Stimulated activated CD8-positive, alpha-beta memory T cell treated with anti-CD3 and anti-CD28 coated beads, Interleukin-4, amount 100 ng/mL, for 24 hours (primary cell): ENCODE measurements at places on chromosomes 7 and 10.

DNA sequence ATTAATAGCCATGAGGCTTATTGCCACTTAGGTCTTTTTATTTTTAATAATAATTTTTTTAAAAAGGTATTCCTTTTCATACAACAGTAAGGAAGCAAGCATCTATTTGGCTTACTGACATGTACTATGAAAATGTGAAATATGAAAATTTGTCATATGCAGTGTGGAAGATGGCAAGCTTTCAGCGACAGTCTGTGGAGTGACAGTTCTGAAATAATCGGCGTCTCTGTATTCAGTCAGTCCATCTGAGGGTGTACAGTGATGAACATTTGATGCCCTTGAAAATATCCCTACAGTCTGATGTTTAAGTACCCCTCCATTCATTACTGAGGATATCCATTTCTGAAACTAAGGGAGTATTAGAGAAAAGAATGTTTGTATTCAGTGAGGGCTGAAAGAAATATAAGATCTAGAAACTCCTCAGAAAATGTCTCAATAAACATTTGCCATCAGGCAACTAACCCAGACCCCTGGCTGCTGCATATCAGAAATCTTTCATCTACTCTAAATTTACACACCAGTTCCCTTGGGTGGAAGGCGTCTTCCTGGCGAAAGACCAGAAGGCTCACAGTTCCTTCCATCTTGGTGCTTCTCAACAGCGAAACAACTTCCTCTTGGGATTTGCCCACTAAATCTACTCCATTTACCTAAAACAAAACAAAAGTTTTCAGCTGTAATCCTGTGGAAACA, 440.6 kb downstream of the PARD3 start:
- DNase-seq: no peak

GRCh38 chr7:67564959-67565358, 568.3 kb downstream of the TYW1 start:
- DNase-seq: no peak

DNA sequence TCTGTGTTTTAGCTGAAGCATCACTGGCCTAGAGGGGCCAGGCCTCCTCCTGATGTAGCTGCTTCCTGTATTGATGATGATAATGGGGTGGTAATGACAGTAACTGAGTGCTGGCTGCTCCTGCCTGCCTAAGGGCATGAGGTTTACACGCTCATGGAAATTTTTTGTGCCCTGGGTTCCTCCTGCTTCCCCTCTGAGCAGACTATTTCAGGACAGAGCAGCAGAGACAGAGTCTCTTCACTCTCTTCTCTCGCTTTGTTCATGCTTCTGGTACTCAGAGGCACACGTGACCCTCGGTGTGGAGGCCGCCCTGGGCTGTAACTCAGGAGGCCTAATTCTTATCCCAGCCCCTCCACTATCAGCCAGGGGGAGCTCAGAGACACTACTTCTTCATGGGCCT, 27.9 kb downstream of the LRRC20 start:
- no peak for DNase-seq

DNA sequence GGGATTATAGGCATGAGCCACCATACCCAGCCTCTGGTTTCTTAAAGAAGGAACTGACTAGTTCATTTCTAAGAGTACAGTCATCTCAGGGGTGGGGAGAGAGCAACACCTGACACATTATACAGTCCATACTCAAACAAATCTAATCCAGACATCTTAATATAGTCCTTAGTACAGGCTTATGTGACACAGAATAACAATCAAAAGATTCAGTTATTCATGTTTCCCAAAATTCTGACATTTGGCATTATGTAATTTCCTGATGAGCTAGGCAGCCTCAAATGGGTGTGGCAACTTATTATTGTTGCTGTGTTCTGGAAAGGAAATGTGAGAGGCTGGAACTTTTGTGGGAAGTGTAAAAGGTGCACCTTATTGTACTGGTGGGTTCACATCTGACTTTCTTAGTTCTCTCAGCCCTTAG, 116.3 kb downstream of the WDFY4 start:
- DNase-seq: no peak

DNA sequence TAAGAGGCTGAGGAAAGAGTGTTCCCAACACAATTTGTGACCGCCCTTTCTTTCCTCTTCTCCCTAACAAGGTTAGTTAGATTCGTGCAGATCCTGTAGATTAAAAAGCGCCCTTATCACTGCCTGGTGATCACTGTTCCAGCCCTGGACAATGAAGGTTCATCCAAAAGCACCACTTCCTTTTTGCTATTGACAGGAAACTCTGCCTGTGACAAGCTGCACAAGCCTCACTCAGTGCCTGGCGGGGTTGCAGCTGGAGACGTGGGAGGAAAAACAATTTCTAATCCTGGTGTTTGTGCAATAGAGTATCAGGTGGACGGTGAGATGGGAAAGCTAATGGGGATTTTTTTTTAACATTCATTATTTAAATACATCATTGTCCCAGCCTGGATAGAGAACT, 105.9 kb upstream of the CAV2 start:
- DNase-seq: no peak

DNA sequence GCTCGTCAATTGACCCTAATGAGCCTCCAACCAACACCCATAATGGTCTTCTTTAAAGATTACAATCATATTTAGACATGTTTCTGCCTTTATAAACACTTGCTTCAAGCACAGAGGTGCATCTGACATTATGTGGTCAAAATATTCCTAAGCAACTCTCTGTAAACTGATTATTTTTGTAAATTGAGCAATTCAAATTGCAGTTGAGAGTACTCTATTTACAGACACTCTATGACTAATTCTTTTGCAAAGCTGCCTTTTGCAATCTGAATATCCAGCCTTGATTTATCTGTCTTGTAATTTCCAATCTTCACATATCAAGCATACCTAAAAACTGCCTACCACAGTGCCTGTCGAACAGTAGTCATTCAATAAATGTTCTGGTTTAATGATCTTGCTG, 112.0 kb downstream of the PDE1C start:
- DNase-seq: no peak

- no peak for DNase-seq
Observed at GRCh38 chr7:143322760-143323633, 7.1 kb downstream of the CLCN1 start.

- no peak for DNase-seq
Observed at GRCh38 chr7:14786314-14786895, 116.1 kb downstream of the DGKB start.

GRCh38 chr10:77282163-77282562, 355.4 kb downstream of the KCNMA1 start:
- no peak for DNase-seq

- no peak for DNase-seq
Observed at GRCh38 chr7:93055543-93056107, 62.2 kb downstream of the SAMD9 start.

DNA sequence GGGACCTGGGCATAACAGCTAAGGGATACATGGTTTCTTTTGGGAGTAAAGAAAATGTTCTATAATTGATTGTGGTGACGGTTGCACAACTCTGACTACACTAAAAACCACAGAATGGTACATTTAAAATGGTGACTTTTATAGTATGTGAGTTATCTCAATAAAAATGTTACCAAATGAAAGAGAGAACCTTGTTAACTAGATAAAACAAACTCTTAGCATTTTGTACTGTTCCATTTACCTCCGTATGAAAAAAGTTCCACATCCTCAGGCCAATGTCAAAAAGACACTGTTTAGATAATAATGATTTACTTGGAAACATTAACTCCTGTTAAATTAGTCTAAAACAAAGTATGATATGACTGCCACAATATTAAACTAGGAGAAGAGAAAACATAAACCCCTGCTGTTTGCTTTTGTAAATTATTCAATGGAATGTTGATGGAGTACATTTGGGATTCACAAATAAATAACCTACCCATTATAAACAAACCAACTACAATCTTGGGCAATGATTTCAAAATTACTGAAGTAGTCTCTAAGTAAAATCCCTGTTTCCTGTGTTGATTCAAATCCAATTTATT, 60.7 kb downstream of the SMURF1 start:
- DNase-seq: no peak

- no peak for DNase-seq
Observed at GRCh38 chr7:67392596-67393438, 396.2 kb downstream of the TYW1 start.

GRCh38 chr10:119454316-119454715, 88.2 kb downstream of the RGS10 start:
- DNase-seq: no peak

DNA sequence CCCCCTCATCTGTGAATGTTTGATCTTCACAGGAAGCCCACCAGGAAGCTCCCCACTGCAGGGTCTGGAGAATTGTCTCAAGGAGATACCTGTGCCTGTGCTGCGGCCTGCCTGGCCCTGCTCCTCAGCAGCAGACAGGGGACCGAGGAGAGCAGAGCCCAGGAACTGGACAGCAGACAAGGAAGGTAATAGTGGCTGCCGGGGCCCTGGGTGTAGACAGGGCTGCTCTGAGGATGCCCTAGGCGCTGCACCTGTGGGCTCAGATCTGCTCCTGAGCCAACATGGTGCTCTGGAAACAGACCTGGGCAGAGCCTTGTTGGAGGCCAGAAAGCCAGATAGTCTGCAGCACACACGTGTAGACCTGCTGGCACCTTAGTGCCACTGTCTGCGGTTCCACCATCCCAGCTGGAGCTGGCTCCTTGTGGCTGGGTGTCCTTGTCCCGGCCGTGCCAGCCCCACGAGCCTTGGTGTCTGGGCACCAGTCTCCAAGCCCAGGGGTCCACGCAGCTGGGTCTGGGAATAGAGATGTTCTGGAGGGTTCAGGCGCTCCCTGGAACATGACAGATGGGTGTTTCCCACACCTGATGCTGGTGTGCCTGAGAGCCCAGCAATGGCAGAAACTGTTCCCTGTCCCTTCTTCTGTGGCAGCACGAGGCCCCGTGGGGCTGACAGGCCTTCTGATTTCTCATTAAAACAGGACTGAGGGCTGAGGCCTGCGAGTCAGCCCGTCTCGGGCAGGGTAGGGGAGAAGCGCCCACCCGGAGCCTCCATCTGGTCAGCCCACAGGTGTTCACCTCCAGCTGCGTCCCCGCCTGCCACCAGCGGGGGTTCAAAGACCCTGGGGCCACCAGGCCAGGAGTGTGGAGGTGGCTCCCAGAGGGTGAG, 44.7 kb downstream of the ZNF467 start:
- no peak for DNase-seq

DNA sequence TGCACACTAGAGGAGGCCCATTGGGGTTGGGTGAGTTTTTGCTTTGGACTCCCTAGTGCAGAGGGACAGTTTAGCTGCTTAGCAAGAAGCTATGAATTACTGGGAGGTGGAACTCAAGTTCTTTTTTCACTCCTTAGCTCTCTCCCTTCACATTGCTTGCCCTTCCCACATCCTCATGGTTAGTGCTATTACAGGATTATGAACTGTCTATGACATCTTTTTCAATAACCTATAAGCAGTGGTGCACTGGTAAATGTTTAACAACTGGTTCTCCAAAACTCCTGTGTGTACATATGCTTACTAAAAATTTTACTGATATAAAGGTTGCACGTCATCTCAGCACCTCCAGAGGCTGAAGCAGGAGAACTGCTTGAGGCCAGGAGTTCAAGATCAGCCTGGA, 6.2 kb downstream of the SSMEM1 start:
- DNase-seq: no peak
